T-helper 9 cell (primary cell): ENCODE measurements at places on chromosomes 3 and 15.

GRCh38 chr3:71063773-71064290, 519.7 kb downstream of the FOXP1 start:
- peak; percentile 20 for DNase-seq

DNA sequence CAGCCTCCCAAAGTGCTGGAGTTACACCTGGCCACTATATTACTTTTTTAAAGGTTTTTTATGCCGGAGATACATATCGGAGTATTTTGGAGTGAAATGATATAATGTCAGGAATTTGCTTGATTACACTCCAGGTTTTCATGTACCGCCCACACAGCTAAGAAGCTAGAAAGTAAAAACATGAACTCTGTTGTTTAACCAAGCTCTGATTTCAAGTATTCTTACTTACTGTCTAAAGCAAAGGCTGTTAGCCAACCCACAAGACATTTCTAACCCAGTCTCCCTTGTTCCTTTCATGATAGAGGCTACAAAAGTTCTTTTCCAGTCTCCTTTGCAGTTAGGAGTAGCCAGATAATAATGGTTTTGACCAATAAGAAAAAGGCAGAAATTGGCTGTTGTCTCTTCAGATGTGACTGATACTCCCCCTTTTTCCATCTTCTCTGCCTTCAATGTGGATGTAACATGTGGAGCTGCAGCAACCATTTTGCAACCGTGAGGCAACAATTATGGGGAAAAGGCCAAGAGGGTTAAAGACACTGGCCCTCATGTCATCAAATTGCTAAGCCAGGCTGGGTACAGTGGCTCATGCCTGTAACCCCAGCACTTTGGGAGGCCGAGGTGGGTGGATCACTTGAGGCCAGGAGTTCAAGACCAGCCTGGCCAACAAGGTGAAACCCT, 6.1 kb upstream of the CP start:
- no peak for DNase-seq

DNA sequence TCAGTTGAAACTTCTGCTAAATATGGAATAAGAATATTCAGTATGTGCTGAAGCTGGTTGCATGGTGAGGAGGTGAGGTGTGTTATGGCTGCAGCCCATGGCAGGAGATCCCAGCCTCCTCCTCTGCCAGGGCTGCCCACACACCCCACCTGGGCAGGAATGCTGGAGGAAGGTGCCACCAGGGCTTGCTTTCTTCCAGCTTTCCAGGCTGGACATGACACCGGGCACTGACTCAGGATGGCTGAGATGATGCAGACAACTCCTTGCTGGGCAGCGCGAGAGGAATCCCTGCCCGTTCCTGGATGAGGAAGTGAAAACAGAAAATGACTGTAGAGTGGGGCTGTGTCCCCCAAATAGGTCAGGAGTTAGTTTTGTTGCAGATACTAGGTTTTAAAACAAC, 14.1 kb downstream of the GABRG3 start:
- DNase-seq, result no peak

GRCh38 chr3:190972840-190973270, 110.4 kb upstream of the GMNC start:
- no peak for DNase-seq

DNA sequence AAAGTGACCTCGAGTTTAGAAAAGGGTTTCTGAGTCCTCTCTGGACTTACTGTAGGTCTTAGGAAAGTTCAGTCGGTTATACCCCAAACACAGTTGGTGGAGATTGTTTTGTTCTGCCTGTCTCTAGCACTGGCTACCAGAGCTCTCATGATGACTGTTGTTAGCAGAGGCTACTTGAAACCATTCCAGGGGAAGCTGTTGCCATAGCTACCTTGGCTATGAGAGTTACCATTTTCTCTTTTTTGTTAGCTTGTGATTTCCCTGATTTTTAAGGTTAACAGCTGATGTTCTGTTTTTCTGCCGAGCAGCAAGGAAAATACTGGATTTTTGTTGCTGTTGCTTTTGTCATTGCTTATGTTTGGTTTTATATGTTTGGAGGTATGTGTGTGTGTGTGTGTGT, 26.7 kb downstream of the ABHD2 start:
- no peak for DNase-seq

GRCh38 chr3:166013073-166013679, 176.0 kb upstream of the BCHE start:
- no peak for DNase-seq

DNA sequence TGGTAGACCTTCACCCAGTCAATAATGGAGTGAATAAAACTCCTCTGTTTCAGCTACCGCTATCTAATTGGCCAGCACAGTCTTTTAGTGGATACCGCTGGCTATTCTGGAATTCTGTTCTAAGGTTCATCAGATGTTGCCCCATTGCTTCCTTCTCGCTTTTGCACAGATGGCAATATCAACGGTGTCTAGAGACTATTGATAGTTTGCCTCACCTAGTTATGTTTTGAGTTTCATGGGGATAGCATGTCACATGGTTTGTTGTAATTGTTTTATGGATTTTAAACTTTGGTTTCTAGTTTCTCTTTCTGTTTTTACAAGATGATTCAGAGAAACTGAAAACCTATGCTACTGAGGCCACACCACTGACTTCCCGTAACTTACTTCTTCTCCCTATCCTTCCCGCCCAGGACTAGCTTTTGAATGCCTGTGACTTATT, 2.0 kb downstream of the XRN1 start:
- DNase-seq, result no peak

DNA sequence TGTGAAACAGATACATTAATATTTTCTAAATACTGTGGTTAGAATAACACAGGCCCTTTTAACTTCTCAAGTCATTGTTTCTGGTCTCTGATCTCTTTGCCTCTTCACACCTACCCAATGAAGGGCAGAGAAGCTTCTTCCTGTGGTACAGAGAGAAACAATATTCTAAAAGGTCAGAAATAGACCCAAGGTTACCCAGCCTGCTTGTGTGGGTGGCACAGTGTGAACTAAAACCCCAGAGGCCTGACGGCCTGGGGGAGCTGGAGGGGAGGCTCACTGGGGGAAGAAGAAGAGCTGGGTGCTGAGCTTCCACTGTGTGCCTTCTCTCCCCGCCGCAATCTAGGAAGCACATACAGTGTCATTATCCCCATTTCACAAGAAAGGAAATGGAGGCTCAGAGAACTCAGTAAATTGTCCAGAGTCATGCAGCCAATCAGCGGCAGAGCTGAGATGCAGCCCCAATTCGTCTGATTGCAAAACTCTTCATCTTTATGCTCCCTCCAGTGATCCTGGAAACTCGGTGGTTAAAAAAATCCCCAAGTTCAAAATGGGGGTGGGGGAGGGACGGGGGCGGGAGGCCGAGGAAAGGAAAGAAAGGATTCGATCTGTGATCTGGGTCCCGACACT, 64.1 kb upstream of the HEG1 start:
- no peak for DNase-seq

- DNase-seq, result no peak
These were observed 1.2 kb downstream of the TTC23 start for GRCh38 chr15:99248000-99248715.

GRCh38 chr3:113985541-113985940, 37.7 kb downstream of the ZDHHC23 start:
- DNase-seq, result no peak

- DNase-seq, result no peak
These were observed 24.7 kb upstream of the PRR23E start for GRCh38 chr3:127168271-127168670.

DNA sequence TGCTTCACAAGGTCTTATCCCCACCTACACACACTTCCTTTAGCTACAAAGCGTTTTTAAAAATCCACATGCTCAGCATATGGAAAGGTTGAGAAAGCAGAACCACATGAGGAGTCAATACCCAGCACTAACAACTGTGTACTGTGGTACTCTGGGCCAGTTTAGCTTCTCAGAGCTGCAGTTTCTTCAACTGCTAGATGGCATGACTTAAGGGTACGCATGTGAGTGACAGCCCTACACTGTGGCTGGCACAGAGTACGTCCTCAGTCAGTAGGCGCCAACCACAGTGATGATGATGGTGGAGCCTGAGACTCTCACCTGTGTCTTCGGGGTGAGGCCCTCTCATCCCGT, 17.4 kb downstream of the CCDC12 start:
- no peak for DNase-seq

GRCh38 chr15:101242999-101243336, 8.9 kb downstream of the CHSY1 start:
- no peak for DNase-seq

DNA sequence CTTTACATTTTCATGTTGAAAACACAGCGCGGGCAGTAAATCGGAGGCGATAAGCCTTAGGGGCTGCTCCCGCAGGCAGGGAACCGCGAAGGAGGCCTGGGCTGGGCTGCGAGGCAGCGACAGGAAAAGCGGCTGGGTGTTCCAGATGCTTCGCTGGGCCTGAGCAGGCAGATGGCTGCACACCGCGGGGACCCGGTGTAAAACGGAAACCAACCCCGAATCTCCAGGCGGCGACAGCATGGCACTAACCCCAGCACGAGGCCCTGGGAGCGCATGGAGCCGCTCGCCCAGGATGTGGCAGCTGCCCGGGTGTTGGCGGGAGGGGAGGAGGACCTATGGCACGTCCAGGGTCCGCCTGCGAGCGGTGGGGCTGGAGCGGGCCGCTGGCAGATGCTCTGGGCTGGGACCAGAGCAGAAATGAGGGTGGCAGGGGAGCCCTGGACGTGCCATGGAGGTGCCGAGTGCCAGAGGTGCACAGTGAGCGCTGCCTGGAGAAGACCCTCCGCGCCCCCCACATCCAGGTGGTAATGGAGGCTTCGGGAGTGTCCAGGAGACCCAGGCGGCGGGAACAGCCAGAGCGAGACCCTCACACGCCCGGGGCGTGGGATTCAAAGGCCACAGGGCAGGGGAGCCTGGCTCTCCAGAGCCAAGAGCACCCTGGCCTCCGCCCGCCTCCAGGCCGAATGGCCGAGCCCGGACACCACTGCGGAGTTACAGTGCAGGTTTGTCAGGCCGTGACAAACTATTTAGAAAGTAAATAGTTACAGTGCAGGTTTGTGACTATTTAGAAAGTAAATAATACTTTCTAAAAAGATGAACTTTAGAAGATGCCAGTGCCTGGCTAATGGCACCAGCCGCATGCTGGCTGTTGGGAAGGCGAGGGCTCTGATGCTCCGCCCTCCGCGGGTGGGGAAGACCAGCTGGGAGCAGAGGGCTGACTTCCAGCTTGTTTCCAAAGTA, 293.6 kb downstream of the OCA2 start:
- DNase-seq, result no peak

- no peak for DNase-seq
These were observed 36.9 kb downstream of the NR1D2 start for GRCh38 chr3:23981955-23982354.

DNA sequence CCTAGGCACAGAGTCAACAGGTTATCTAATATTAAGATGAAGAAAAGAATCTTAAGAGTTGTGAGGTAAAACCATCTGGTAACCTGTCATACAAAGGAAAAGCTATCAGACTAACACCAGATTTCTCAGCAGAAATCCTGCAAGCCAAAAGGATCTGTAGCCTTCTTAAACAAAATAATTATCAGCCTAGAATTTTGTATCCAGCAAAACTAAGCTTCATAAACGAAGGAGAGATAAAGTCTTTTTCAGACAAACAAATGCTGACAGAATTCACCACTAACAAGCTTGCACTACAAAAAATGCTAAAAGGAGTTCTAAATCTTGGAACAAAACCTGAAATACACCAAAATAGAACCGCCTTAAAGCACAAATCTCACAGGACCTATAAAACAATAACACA, 9.9 kb upstream of the IGSF11 start:
- DNase-seq, result no peak

DNA sequence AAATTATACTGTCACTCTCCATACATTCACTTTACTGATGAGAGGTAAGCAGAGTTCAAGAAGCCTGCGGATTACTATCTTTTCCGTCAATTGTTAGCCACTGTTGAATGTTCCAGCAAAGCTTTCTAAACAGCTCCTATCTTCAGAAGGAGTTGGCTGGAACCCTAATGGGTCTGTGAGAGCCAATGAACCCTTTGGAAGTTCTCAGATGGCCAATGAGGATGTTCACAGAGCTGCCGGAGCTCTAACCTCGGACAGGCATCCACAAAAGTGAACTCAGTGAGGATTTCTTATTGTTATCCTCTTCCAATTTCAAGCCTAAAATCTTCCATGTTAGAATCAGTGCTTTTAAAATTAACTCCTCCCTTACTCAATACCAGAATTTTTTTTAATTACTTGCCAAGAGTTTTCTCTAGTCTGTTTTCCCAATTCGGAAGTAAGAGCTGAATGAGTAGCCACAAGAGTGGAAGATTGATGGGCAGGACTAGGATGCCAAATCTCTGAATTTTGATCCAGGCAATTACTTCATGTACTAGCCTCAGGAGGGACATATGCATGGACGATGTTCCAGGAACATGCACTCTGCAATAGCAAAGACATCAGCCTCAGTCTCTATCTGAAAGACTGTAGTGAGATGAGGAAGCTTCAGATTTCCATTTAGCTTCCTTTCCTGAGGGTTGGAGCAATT, 78.1 kb downstream of the AGBL1 start:
- DNase-seq, result no peak

DNA sequence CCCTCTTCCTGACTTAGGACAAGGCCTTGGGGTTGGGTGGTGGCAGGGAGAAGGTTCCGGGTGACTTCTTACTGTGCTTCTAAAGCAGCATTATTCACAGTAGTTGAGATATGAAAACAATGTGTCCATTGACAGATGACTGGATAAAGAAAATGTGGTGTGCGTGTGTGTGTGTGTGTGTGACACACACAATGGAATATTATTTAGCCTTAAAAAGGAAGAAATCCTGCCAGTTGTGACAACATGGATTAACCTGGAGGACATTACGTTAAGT, 128.1 kb upstream of the RASGRP1 start:
- DNase-seq, result no peak

- no peak for DNase-seq
These were observed 1.2 kb downstream of the SLC12A6 start for GRCh38 chr15:34336231-34336990.

DNA sequence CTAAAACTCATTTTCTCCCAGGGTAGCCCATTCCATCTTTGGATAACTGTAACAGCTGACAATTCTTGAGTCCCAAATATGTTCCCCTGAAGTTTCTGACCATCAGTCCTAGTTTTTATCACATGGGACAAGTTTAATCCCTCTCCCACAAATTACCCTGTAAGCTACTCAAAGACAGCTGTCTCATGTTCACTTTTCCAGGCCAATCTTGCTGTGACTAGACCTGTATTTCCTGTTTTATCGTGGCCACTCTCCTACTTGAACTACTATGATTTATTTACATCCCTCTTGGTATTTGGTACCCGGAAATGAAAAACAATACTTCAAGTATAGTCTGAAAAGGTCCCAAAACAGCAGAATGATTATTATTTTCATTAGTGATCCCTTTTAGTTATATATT, 95.1 kb upstream of the MEX3B start:
- no peak for DNase-seq

GRCh38 chr3:184295771-184296170, 3.3 kb upstream of the PSMD2 start:
- no peak for DNase-seq

GRCh38 chr3:132804498-132804897, 82.3 kb upstream of the NPHP3 start:
- no peak for DNase-seq

- DNase-seq, result no peak
These were observed 144.5 kb downstream of the RPLP1 start for GRCh38 chr15:69597061-69597592.

- no peak for DNase-seq
These were observed 8.9 kb downstream of the RNF7 start for GRCh38 chr3:141746962-141747361.
